Right kidney (tissue), 9 donors: ENCODE measurements at places on chromosomes 1 and 21.

DNA sequence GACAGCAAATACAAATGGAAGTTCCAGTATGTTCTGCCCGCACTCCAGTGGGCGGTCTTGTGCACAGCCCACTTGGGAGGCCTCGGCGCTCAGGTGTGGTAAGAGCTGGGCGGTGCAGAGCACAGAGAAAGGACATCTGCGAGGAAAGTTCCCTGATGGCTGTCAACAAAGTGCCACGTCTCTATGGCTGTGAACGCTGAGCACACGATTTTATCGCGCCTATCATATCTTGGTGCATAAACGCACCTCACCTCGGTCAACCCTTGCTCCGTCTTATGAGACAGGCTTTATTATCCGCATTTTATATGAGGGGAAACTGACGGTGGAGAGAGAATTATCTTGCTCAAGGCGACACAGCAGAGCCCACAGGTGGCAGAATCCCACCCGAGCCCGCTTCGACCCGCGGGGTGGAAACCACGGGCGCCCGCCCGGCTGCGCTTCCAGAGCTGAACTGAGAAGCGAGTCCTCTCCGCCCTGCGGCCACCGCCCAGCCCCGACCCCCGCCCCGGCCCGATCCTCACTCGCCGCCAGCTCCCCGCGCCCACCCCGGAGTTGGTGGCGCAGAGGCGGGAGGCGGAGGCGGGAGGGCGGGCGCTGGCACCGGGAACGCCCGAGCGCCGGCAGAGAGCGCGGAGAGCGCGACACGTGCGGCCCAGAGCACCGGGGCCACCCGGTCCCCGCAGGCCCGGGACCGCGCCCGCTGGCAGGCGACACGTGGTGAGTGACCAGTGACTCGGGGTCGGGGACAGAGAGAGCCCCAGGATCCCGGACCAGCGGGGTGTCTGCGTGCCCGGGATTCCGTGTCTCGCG, at the start of gene IL12RB2:
IL12RB2 (plus strand) TSS at position 623 of the 810 bp plus-strand sequence. CDS start 12,496 bp downstream, outside the sequence.
- peak; percentile 46 for DNase-seq

GRCh38 chr1:151963288-151963687, 30.4 kb downstream of the S100A10 start:
- no peak for DNase-seq

GRCh38 chr21:40466893-40467483, 380.0 kb downstream of the DSCAM start:
- DNase-seq: no peak

- no peak for DNase-seq
These were observed 2.6 kb downstream of the USP24 start for GRCh38 chr1:55212349-55213150.

DNA sequence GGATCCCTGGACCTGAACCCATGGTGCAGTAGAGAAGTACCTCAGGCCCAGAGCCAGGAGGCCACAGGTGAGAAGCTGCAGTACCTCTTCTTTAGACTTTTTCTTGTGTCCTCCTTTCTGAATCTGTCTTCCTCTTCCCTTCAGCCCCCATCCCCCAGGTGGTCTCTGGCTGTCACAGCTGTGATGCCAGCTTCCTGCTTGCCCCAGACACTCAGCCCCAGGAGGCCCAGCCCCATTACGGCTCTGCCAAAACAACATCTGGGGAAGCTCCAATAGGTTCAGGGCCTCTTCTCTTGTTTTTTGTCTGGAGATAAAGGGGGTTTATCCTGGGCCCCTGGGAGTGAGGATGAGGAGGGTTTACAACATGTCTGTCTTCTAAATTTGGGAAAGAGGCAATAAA, 9.5 kb upstream of the BTG2 start:
- DNase-seq: no peak

DNA sequence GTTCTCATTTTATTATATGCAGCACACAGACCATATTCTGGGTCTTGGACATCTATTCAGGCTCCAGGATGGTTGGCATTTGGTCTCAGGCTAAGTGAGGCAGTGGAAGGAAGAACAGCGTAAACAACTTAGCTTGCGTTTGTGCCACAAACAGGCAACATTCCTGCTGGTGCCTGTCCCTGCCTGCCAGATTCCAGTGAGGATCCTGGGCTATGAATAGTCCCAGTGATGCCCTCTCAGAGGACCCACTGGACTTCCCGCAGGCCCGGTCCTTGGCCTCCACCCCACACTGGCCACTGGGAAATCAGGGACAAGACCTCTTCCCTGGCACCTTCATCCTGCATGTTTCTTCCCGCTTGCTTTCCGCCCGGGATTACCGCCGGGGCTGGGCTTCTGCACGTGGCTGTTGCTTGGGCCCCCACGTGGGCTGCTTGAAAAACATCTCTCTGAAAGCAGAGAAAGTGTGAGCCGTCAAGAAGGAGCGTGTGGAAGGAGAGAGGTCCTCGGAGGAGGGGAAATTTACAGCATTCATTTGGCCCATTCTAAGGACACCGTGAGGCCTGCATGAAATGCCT, 145.1 kb upstream of the WNT4 start:
- DNase-seq: no peak

GRCh38 chr1:198416296-198416695, 124.2 kb downstream of the ATP6V1G3 start:
- no peak for DNase-seq

DNA sequence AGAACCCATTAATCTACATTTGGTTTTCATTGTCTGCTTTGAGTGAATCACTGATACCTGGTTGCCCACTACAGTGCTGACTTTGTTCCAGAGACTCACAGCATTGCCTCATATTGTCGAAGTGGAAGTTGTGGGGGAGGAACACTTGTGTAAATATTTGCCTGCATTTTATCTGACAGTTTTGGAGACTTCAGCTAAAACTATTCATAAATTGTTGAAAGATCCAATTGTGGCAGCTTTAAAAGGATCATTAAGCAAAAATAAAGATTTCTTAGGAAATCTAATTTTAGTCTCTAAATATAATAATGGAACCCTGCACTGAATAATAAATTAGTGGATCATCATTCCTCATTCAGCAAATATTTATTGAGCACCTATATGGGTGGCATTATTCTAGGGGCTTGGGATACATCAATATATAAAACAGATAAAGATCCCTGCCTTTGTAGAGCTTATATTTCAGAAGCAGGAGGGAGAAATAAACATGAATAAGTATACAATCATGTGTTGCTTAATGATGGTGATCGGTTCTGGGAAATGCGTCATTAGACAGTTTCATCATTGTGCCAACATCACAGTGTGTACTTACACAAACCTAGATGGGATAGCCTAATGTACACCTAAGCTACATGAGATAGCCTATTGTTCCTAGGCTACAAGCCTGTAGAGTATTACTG, 73.5 kb downstream of the OSBPL9 start:
- no peak for DNase-seq

- DNase-seq: peak; percentile 55
These were observed 225.4 kb downstream of the TRABD2B start for GRCh38 chr1:47771751-47772150.

DNA sequence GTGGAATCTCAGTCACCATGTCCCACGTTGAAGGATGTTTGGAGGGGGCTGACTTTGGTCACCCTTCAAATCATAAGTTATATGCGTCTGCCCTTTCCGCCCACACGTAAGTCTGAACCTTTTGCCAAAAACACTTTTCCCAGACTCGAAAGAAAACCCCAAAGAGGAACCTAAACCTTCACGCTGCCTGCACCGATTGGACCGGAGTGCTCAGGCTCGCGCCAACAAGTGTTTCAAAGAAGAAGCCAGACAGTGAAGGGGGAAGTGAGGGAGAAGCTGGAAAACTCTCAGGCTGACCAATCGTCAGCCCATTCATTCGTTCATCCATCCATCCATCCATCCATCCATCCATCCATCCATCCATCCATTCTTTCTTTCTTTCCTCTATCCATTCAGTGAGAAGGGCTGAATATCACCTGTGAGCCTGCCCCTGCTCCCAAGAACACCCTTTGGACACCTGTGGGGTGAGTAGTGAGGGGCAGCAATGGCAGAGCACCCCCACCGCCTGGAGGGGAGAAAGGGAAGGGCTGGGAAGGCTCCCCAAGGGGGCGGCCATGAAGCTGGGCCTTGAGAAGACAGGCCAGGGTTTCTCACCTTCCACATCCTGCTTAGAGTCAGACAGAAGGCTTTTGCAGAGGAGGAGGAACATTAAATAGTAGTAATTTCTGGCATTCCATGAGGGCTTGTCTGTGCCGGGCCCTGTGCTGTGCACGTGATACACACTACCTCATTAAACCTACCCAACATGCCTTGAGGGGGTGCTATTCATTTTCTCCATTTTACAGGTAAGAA, 27.1 kb upstream of the RUNX3 start:
- no peak for DNase-seq

DNA sequence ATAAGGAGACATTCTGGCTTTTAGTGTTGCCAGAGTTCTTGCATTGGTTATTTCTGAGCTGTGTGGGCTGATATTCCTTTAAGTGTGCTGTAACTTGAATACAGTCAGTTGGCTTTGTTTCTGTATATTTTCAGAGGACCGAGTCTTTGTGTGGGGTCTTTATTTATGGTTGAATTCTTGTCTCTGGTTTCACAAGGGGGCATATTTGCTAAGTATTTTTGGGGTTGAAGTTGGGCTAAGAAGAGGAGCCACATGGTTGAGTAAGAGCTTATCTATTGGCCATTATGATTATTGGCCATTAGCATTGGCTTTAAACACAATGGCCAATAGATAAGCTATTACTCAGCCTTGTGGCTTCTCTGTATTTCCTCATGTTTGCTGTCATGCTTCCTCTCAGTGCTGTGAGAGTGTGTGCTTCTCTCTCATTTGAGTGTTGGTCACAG, 26.3 kb upstream of the PTGFR start:
- DNase-seq: no peak

GRCh38 chr1:76177615-76178014, 103.1 kb downstream of the ST6GALNAC3 start:
- DNase-seq: no peak

DNA sequence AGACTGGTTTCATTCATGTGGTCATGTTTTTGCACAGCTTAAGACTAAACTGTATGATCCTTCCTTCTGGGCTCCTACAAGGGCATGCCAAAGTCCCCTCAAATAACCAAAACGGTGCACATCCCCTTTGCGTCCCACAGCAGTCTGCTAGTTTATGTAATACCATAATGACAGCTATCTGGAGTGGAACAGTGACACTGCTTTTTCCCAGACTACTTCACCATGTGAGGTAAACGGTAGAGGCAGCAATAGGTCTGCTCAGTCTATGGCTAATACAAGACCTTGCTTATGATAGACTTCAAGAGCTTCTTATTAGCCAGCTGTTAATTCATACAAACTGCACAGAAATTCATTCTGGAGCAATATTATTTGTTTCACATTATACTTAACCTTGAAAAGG, 395.5 kb downstream of the SMYD3 start:
- DNase-seq: no peak

DNA sequence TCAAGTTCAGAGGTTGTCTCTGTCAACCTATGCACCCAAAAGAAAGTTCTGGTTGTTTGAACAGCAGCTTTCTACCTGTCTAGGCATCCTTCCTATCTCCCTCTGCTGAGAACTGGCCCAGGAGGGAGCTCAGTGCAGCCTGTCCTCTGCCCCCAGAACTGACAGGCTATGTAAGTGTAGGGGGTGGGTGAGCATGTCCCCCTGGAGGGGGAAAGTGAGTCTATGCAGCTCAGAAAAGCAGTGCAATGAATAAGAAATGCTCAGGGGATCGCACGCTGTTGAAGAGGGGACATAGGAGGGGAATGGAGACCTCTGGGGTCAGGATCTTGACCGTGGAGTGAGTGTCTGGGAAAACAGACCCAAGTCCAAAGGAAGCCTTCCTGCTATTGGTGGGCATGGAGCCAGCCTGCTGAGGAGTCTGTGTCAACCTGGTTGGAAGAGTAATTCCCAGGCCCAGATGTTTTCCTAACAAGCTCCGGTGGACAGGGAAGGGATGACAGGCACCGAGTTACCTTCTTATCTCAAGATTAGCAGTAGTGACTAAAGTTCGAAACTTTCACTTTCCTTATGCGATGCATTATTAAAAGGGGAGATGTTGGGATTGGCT, 26.1 kb upstream of the FHAD1 start:
- DNase-seq: no peak

DNA sequence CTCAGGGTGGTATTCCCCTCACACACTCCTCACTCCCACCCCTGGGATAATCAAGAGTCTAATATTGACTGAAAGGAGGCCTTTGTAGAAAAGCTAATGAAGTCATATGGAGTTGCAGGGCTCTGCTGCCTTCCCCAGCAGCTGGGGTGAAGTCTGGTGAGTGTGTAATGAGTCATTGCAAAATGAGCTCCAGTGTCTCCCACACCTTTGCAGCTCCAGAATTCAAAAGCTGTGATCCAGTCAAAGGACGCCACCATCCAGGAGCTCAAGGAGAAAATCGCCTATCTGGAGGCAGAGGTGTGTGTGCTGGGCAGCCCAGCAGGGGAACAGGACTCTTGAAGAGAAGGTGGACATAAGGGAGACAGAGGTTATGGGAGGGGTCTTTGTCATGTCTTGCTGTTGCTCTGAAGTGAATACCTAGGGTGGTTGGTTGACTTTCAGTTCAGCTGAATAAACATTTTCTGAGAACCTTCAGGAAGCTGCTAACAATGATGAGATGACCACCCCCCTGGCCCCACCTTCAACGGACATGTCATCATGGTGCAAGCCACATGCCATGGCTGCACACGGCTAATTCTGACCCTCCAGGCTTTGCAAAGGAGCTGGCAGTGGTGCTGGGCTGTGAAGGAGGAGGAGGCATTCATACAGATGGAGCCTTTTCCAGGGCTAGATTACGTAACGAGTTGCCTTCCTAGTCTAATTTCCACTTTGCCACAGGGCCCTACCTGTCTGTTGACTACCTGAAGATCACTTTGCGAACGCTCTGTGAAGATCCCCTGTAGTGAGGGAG, 32.2 kb upstream of the SNX27 start:
- DNase-seq: no peak

GRCh38 chr21:36113647-36114428, 21.0 kb upstream of the CBR3 start:
- DNase-seq: no peak

DNA sequence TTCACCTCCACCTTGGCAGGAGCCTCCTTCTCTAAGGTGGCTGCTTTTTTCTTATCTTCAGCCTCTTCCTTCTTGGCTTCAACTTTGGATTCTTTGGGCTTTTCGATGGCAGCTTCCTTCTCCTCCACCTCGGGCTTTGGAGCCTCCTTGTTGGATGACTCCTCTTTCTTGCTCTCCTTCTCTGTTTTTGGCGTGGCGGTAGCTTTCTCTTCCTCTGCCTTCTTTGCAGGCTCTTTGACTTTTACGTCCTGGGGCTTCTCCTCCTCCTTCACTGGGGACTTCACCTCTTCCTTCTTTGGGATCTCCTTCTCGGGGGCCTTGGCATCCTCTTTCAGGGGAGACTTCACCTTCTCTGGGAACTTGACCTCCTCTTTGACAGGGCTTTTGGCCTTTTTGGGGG, 13.9 kb upstream of the CD2 start:
- DNase-seq: no peak

GRCh38 chr21:15895142-15896106, 165.6 kb downstream of the USP25 start:
- no peak for DNase-seq

- no peak for DNase-seq
These were observed 428.2 kb downstream of the MRPL39 start for GRCh38 chr21:25179116-25179515.
